Kidney capillary endothelial cell (primary cell): ENCODE measurements at places on chromosomes 3 and 15.

DNA sequence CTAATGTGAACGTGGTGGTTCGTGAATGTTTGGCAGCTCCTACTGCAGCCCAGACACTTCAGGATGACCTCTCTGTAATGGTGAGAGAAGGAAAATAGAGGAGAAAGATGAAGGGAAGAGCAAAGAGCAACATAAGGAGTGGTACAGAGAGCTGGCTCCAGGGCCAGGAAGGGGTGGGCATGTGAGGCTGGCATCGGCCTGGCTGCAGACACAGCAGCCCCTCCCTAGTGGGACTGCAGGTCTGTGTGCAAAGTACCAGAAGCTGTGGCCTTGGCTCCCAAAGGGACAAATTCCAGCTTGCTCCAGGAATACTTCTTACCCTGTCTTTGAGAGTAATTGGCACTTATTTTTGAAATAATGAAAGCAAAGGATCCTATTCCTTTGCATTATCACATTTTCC lies 10.0 kb downstream of the FSTL1 start:
- DNase-seq = no peak

DNA sequence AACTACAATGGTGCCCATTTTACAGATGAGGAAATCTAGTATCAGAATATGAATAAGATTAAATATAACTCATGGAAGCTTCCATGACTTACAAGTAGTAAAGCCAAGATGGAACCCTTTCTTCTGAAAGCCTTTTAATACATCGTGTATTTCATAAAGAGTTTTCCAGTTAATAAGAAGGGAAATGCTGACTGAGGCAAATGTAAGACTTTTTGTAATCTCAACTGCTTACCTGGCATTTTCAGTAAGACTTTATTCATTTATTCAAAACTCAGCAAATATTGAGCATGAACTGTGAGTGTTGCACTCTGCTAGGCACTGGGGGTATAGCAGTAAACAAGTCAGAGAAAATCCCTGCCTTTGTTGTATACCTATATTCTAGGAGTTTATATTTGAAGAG lies 256.4 kb upstream of the THRB start:
- DNase-seq = no peak

DNA sequence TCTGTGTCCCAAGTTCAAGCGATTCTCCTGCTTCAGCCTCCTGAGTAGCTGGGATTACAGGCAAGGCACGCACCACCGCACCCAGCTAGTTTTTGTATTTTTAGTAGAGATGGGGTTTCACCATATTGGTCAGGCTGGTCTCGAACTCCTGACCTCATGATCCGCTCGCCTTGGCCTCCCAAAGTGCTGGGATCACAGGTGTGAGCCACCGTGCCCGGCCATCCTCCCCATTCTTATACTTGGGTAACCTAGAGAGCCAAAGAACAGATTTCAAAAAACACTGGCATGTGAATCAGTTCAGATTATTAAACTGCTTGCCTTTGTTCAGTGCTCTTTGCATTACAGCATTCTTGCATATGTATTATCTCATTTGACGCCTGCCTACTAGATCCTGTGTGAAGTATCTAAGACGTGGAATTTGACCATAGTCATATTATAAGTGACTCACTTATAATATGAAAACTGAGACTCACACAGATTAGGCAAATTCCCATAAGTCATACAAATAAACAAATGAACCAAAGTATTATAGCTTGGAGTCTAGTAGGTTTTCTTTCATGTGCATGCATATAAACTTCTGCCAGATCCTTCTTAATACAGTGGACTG lies 123.5 kb downstream of the UNC13C start:
- DNase-seq = no peak

GRCh38 chr3:190886945-190887344 lies 24.5 kb upstream of the GMNC start:
- no peak for DNase-seq

DNA sequence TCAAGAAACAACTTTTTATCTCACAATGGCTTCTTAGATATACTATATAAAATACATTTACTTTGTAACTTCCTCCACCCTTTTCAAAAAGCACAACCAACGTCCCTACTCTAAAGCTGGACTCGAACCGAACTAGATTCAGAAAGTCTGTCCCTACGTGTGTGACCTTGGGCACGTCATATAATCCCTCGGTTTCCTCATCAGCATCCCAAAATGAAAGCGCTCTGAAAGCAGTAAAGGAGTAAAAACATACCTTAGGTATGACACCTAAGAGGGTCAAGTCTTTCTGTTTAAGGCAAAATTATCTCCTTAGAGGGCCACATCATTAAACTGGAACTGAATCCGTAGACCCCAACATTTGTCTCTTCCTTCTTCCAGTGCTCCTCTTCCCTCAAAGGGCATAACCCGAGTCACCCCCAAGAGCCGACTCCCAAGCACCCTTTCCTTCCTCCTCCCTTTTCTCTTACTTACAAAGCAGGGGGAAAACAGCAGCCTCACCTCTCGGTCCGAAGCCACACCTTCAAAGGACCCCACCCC lies 663 bp downstream of the PDCD10 start:
- DNase-seq = no peak

GRCh38 chr3:139187154-139187553 lies 142.5 kb upstream of the PRR23C start:
- DNase-seq = no peak

GRCh38 chr3:159273070-159273469 lies 471.2 kb downstream of the MFSD1 start:
- DNase-seq = no peak

- DNase-seq = no peak
Observed at GRCh38 chr3:30749230-30749629, 142.8 kb downstream of the TGFBR2 start.

GRCh38 chr15:98439523-98439942 lies 208.8 kb upstream of the IGF1R start:
- DNase-seq = no peak
